ENCODE measurements at places on chromosomes 13 and 19.

DNA sequence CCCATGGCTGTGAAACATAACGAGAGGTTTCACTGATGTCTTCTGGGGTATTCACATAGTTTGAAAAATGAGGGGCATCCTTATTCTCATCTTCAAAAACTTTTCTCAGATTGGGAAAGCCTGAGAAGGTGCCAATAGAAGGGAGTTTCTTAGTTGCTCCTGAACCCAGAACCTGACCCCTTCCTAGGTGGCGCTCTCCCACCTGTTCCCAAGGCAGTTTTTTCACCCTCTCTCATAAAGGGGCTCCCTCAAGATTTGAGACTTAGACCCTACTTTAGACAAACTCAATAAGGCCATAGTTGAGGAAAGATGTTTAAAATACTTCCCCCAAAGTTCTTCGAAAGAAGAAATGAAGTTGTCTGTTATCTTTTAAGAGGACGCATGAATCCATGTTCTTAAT is 142.2 kb downstream of the FGF9 start:
- DNase-seq, result no peak

DNA sequence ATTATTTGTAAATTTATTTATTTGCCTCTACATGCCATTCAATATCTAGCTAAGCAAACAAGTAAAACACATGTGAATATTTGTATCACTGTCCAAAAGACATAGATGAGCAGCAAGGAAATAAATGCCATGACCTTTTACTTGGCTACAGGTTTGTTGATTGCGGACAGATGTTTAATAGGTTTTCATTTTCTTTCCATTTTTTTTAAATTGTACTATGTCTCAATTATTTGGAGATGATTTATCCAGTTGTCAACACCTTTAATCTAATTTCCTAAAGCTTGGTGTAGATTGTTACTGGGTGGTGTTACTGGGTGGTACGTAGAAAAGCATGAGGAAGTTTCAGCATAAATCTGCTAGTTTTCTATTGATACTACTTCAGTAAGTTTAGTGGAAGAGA is 560.6 kb upstream of the SPRY2 start:
- DNase-seq, result no peak

GRCh38 chr13:42752731-42753130 is 28.7 kb upstream of the FAM216B start:
- no peak for DNase-seq

GRCh38 chr19:3056417-3057088 is 5.7 kb downstream of the TLE5 start:
- no peak for DNase-seq

- no peak for DNase-seq
These were observed 123.0 kb downstream of the KL start for GRCh38 chr13:33139184-33139583.

GRCh38 chr13:113647351-113648215 is 10.4 kb downstream of the ATP4B start:
- no peak for DNase-seq

GRCh38 chr19:40797963-40798682 is 868 bp upstream of the EGLN2 start:
- DNase-seq, result peak; percentile 70
